ENCODE measurements at places on chromosomes 12 and 14.

GRCh38 chr12:63397807-63398206 lies 246.8 kb upstream of the AVPR1A start:
- DNase-seq = no peak

DNA sequence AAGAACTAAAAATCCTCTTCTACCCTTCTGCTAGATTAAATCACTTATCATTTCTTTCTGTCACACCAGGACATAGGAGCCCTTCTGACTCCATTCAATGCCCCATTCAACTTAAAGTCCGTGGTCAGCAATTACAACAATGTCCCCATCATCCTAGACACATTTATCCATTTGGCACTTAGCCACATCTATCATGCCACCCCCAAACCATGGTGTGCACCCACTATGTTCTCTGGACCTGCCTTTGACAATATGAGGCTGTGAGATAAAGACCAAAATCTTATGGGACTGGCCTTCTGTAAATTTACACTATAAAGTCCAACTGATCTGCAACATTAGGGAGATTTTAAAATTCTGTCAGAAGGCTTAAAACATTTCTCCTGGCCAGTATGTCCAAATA lies 104.4 kb downstream of the SSPN start:
- no peak for DNase-seq

- DNase-seq = no peak
These were observed 159.3 kb downstream of the SLC2A13 start for GRCh38 chr12:39946361-39947280.

DNA sequence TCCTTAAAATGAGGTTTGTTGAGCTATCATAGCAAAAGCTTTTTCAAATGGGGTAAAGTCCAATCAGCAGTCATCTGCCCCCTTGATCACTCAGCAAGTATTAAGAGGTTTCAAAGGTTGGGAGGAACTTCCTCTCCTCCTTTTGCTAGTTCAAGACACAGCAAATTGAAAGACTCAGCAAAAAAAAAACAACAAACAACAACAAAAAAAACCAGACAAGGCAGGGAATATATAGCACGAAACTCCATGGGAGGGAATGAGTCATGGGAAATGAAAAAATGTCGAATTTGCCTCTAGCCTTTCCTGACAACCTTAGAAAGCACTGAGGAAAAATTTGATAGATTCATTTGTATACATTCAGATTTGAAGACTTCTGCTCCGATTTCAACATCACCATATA lies 1.6 kb upstream of the SLC7A8 start:
- DNase-seq = no peak

DNA sequence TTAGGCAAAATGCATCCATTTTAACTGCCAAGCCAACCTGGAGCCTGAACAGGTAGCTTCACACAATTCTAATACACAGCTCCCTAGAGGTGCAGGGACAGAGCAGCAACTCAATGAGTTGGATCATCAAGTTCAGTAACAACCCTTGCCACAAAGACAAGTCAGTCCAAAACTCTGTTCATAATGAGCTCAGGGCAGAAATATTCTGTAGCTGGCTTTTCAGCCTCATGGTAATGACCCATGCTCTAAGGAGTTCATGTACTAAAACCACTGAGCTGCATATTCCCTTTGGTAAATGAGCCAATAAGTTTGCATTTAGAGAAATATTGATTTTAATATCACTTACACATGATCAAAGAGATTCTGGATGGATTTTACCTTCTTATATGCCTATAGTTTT lies 316.1 kb downstream of the SEC23A start:
- DNase-seq = no peak

DNA sequence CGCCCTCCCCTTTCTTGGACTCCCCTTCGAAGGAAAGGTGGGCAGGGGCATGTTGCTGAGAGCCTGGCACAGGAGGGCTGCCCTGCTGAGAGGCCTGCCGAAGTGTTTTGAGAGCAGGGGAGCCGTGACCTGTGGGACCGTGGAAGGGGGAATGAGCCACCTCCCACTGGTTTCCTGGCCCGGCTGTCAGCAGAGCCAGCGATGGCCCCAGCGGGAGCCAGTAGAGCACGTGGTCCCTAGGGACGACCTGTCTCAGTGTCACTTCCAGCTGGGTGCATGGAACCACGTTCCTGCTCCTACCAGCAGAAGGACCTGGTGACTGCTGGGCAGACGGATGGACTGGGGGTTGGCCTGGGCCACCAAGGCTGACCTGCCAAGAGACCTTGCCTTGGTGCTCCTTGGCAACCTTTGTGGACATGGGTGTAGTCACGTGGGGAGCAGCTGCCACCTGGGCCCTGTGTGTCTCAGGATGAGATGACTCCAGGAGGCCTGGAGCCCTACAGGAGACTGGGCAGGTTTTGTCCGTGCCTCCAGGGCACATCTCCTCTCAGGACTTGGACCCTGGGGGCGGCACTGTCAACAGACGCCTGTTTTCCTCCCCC lies 34.6 kb downstream of the BEGAIN start:
- DNase-seq = no peak

DNA sequence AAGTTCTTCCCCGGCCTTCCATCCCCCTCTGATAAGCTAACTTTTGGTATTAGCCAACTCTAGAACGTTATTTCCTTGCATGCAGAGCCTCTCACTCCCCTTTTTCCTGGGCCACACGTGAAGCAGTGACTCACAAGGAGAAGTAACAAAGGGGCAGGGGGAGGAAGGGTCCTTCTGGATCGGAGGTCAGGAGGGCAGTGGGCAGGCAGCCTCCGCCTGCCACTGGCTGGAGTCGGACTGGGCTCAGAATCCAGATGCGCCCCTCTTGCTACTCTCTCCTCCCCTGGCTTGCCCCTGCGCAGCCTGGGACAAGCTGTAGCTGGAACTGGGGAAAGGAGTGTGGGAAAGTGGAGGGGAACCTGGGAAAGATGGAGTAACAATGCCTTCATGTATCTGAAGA lies 55.0 kb downstream of the TPCN1 start:
- no peak for DNase-seq

DNA sequence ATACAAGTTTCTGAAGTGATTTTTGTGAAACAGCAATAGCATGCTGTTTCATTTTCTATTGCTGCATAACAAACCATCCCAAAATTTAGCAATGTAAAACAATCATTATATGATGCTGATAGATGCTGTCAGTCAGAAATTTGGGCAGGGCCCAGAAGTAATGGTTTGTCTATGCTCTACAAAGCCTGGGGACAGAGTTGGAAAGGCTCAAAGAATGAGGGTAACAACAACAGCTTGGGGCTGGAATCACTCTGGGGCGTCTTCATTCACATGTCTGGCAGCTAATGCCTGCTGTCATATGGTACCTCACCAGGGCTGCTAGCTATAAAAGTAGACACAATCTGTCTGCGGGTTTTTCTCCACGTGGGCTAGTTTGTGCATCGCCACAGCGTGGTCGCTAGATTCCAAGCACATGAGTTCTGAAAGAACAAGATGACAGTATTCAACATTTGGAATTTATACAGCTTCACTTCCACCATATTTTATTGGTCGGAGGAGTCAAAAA lies 176.5 kb downstream of the BMP4 start:
- DNase-seq = no peak

- DNase-seq = no peak
These were observed 6.3 kb upstream of the RPAP3 start for GRCh38 chr12:47712171-47712570.

GRCh38 chr14:68158640-68159039 lies 339.1 kb downstream of the RAD51B start:
- DNase-seq = no peak

GRCh38 chr12:111585690-111586089 lies 13.4 kb downstream of the ATXN2 start:
- DNase-seq = no peak

DNA sequence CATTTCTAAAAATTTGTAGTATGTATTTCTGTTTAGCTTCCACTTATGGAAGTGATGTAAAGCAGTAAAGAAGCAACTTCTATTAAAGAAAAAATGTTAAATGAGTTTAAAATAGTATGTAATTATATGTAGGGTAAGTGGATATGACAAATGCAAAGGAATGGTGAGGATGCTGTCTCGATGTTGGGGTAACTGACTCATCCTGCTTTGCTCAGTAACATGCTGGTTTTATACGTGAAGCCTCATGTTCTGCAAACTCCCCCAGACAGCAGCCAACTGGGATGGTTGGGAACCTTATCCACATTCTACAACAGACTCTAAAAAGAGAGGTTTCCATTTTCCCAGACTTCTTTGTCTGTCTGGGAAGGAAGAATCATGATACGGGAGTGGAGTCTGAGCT lies 1006.4 kb upstream of the TMEM132C start:
- DNase-seq = no peak

DNA sequence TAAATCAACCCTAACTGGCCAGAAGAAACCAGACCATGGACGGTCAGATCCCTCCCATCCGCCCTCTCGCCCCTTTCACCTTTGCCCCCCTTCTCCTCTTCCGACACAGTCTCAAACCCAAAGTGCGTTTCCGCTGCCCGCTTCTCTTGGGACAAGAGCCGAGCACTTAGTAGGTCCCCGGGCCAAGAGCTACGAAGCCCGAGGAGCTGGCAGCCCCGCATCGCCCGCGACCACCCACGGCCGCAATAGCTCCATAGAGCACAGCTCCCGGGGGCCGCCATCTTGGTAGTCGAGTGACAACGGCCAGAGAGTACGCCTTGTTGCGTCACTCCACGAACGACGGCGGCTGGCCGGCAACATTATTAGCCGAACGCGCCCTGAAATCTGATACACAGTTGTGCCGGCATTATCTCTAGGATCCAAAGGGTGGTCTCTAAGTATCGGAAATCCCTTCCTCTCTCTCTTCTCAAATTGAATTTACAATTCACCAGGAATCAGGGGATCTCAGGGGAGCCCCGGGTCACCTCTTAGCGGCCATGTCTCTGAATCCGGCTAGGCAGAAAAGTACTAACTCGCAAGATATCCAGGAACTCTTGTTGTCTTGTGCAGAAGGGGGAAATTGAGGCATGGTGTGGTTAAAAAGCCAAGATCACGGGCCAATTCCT lies at the start of gene COQ5:
TSS of gene COQ5 (minus strand) at position 298 of the 665 bp plus-strand sequence. CDS start at position 281, 17 bp downstream.
- DNase-seq = peak; percentile 91

DNA sequence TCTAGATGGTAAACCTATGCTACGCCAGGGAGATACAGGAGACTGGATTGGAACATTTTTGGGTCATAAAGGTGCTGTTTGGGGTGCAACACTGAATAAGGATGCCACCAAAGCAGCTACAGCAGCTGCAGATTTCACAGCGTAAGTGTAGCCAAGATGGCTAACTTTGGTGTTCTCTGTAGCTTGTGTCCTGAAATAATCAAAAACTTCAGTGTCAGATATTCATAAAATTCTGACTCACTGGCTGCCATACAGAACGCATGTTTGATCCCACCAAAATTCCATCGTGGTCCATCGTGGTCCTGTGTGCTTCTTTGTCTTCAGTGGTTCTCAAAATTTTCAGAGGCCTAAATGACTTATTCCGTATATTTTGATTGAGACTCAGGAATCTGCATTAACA lies 1.3 kb downstream of the STRAP start:
- no peak for DNase-seq

DNA sequence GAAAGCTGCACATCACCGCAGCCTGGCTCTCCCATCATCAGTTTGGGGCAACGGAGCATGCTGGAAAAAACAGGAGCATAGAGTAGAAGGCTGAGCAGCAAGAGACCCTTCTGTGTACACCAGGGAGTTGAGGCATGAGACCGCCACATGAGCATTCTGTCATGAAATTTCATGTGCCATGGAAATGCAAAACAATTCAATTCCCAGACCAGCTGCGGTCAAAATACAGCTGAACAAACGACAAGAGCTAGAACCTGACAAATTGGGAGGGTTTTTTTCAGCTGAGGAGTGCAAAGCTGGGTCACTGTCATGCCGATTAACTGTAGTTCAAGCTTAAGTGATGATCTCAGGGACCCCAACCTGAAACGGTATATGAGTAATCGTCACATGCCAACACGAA lies 37.1 kb downstream of the TMEM30B start:
- DNase-seq = peak; percentile 97

- no peak for DNase-seq
These were observed 166.3 kb downstream of the PHLDA1 start for GRCh38 chr12:75865315-75865714.

GRCh38 chr12:42744539-42745182 lies 155.1 kb upstream of the PRICKLE1 start:
- DNase-seq = no peak

GRCh38 chr12:81991868-81992267 lies 232.7 kb upstream of the PPFIA2 start:
- no peak for DNase-seq

GRCh38 chr14:84856751-84857534 lies 673.0 kb upstream of the FLRT2 start:
- DNase-seq = no peak

- no peak for DNase-seq
These were observed 52.9 kb downstream of the ACTN1 start for GRCh38 chr14:68926236-68926635.

GRCh38 chr12:129136694-129137325 lies 283.5 kb downstream of the GLT1D1 start:
- DNase-seq = no peak

Data from SJCRH30 (cell line).